Epithelial cell of proximal tubule (primary cell): ENCODE measurements at places on chromosomes 1 and 21.

DNA sequence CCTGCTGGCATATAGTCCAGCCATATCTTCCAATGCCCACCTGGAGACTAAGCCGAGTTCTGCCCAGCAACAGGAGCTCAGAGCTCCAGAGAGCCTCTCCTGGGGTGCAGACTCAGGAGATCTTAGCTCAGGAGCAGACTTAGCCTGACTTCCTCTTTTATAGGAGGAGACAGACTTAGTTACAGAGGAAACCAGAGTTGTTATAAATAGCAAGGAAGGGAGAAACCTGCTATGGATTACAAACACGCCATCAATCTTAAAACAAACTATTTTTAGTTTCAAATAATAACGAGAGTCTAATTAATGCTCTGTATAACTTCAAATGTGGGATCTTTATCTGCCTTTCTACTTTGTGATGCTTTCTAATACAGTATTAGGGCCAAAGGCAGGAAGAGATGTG lies 3.3 kb upstream of the KIF21B start:
- DNase-seq: no peak

- DNase-seq: no peak
Measured at GRCh38 chr21:37783016-37783415, 133.2 kb downstream of the KCNJ6 start.

DNA sequence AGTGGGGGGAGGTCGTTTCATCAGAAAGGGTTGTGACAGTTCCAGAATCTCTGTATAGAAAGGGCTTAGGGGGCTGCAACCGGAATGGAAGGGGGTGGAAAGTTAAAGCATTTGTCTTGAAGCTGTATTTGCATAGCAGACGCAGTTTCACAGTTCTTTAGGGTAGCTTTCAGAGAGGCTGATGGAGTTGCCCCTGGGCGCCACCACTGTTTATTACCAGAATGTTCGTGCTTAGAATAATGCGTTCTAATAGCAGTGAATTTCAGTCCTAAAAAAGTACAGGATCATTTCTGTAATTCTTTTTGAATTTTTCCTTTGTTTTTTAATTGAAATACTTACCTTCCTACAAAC lies 1.3 kb downstream of the EXO1 start:
- DNase-seq: no peak

DNA sequence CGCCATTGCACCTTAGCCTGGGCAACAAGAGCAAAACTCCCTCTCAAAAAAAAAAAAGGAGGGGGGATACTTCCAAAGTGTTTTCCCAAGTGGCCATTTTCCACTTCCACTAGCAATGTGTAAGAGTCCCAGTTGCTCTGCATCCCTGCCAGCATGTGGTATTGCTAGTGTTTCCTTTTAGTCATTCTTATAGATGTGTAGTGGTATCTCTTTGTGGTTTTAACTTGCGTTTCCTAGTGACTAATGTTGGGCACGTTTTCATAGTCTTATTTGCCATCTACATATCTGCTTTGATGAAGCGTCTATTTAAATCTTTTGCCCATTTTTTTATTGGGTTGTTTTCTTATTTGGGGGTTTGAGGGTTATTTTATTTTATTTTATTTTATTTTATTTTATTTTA lies 31.1 kb downstream of the INAVA start:
- no peak for DNase-seq

GRCh38 chr1:182080955-182081582 lies 19.6 kb upstream of the ZNF648 start:
- DNase-seq: no peak
